AG08395 (cell line): ENCODE measurements at places on chromosomes 6 and 20.

DNA sequence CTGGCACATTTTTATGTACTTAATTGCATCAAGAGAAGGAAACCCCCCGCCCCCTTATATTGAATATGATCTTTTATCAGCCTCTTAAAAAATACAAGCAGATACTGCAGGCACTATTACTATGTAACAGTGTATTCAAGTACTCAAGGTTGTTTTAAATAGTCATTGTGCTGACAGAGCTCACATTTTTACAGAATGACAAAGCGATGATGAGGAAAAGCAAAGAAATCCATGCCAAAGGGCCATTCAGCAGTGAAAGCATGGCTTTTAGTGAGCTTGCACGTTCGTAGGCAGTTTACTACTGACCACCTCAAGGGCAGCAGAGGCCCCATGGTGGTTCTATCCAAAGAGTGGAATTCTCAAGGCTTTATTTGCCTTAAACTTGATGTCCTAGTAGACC lies 146.8 kb downstream of the RPS12 start:
- DNase-seq = peak; percentile 13

GRCh38 chr6:43629505-43630300 lies 639 bp upstream of the GTPBP2 start:
- DNase-seq = peak; percentile 99

DNA sequence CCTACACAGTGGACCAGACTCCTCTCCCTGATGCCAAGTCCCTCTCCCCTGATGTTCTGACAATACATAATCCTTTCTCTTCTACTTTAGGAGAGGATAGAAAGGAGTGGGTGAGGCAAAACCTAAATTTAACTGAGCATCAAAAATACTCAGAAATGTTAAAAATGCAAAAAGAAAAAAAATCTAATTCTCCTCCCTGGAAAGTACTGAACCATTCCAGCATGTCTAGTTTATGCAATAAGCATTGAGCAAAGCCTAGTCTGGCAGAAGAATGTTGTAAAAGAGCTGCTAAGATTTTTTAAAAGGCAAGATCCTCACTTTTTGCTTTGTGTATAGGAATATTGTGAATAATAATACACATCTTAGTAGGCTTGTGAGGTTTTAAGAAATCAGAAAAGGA lies 116.6 kb upstream of the STXBP5 start:
- peak; percentile 4 for DNase-seq

DNA sequence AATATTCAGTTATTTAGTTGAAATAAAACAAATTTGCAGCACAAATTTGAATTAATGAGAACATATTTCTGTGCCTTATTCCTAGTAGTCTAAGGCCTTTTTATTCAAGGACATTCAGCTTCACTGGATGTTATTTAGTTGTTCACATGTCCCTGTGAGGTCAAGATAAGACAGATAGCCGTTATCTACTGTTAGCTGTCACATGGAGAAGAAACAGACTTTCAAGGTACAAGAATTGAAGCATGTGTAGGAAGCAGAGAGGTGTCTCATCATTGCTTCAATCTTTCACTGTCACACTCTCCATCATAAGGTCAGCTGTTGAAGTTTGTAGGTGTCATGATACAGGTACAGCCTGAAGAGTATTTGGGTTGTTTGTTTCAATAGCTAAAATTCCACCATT lies 112.9 kb upstream of the JAG1 start:
- no peak for DNase-seq

GRCh38 chr6:6610031-6610591 lies 21.6 kb downstream of the LY86 start:
- DNase-seq = no peak

DNA sequence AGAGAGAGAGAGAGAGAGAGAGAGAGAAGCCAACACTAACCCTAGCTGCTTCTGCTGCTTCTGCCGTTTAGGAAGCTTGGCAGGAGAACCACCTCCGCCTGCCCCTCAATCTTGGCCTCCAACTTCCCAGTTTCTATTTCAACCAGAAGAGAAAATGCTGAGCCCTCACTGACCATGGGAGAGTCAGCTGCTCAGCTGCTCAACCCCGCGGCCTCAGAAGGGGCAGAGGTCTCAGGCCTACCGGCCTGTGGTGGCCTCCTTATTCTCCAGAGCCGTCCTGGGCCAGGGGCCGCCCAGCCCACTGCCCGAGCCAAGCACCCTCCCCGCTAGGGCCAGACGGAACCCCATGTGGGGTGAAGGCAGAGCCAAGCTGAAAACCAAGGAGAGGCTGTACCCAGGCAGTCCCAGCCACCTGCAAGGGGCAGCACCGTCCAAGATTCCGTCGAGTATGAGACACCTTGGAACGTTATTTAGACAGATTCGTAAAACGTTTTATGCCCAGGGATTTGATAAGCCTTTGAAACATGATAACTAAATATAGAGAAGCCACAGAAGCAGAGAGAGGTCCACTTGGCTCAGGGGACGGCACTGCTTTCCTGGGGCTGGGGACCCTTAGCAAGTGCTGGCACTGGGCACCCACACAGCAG lies 116.6 kb downstream of the DLL1 start:
- no peak for DNase-seq

GRCh38 chr20:41110930-41111577 lies 26.3 kb upstream of the PLCG1 start:
- no peak for DNase-seq

GRCh38 chr6:154427446-154427845 lies 70.8 kb upstream of the IPCEF1 start:
- no peak for DNase-seq

DNA sequence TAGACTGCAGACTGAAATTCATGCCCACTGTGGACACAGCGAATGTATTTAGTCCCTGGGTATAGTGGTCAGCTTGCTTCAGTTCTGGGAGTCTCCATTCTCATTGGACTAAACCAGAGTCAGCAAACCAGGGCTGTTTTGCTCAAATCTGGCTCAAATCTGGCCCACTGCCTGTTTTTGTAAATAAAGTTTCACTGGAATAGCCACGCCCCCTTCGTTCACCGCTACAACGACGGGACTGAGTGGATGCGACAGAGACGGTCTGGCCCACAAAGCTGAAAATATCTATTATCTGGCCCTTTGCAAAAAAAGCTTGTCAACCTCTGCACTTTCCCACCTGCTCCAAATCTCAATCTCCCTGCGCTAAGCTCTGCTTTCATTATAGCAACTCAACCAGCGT lies 135.4 kb downstream of the BMP7 start:
- DNase-seq = no peak

GRCh38 chr20:59705651-59706399 lies 101.5 kb downstream of the PHACTR3 start:
- no peak for DNase-seq

DNA sequence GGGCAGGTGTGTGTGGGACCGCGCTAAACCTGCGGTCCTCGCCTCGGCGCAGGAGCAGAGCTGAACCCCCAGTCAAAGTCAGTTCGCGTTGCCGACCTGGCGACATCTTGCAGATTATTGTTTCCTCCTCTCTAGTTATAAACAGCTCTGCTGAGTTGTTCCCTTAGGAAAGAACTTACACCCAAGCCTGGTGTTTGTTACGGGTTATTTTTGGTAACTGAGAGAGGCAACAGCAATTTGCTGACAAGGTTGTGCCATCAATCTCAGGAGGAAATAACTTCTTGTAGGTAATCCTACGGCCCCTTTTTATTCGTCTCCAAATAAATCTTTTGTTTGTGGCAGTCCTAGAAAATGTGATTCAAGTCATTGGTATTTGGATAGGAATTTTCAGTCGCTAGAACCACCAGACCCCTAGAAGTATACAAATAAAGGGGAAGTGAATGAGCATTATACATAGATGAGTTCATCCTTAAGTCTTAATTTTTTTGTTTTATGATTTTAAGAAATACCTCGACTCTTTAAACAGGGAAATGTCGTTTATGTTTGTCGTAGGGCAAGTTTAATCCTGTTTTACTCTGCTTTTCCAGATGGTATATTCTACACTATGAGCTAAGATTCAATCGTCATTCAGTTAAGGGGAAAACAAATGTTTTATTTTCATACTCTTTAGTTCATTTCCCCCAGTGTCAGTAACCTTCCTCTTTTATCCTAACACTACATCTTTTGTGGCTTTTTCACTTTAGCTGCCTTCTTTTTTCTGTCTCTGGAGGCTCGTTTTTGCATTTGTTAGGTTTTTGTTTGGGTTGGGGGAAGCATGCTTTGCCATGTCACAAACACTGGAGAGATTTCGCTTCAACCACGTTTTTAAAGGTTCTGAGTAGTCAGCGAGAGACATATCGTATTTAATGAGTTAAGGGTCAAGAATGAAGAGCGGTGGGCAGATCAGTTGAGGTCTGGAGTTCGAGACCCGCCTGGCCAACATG lies 1.2 kb downstream of the PM20D2 start:
- DNase-seq = peak; percentile 18

DNA sequence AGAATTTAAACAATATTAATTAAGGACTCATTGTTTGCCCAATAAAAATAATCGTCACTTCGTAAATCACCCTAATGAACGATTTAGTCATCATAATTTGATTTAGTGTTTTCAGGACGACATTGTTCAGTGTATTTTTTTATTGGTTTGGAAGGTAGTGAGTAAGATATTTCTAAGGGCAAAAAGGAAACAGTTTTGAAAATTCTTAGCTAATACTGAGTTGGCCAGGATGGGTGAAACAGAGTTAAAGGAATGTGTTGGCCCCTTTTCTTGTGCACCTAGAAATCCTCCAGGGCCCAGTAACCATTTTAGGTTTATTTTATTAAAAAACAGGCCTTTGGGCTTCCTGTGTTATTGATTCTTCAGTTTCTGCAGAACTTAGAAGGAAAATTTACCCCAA lies 25.3 kb downstream of the ANKS1A start:
- DNase-seq = peak; percentile 16

DNA sequence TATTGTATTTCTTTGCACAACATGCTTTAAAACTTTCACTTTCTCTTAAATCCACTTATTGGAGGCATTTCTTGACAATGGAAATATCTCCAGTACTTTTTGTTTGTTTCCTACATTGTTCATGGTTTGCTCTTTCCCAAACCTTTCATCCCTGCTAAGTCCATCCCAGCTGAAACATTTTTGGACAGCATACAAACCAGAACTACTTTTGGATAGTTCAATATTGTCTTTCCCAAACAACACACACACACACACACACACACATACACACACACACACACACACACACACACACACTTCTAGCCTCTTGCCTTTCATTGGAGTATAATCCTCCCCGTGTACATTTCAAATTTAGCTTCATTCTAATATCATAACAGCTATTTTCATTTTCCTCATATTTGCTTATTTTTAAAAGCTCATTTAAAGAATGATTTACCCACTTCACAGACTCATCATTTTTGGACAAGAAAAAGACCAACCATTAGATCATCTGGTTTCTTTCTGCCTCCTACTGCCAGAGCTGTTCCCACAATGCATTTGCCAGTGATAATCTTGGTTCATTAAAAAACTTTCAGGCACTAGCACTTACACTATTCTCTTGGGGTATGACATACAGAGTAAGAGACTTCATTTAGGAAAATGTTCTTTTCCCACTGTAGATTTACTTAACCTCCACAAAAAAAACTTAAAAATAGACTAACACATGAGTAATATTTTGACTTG lies 248.1 kb downstream of the CD109 start:
- no peak for DNase-seq

DNA sequence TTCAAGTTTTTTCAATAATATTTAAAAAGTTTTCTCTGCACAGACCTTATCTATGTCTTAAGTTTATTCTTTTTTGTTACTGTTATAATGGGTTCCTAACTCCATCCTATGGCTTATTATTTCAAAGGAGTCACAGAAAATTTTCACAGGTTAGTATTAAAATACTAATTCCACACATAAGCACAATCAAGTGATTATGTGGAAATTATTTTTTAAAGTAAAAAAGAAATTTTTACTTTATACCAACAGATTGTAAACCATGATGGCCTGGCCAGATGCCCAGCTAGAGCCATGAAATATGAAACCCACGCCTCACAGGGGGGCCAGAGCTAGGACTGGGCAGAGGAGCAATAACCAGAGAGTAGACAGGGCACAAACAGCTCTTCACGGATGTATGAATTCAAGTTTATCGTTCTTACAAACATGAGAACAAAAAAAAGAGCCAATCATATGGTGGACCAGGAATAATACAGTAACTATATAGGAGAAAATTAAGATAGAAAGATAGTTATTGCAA lies 34.0 kb downstream of the NUDT3 start:
- DNase-seq = peak; percentile 48

GRCh38 chr6:154538640-154539191 lies 28.2 kb upstream of the CNKSR3 start:
- no peak for DNase-seq

- DNase-seq = no peak
Observed at GRCh38 chr20:60966766-60967165, 285.3 kb upstream of the CDH4 start.

GRCh38 chr20:47042464-47042863 lies 147.8 kb downstream of the EYA2 start:
- DNase-seq = no peak

GRCh38 chr20:19775353-19776253 lies 17.5 kb downstream of the RIN2 start:
- peak; percentile 33 for DNase-seq

DNA sequence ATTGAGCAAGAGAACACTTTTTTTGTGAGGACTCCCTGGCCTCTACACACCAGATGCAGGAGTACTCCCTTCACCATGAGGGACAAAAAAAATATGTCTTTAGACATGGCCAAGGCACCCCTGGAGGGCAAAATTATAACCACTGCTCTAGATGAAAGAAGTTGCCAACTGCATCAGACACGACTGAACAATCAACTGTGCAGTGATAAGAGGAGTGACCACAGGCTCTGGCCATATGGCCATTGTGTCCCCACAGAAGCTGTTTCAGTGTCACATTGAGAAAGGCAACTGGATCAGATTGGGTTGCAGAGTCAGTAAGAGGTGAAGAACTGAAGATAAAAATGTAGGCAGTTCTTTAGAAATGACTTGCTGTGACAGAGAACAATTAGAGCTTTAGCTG lies 85.7 kb downstream of the C6orf118 start:
- no peak for DNase-seq

DNA sequence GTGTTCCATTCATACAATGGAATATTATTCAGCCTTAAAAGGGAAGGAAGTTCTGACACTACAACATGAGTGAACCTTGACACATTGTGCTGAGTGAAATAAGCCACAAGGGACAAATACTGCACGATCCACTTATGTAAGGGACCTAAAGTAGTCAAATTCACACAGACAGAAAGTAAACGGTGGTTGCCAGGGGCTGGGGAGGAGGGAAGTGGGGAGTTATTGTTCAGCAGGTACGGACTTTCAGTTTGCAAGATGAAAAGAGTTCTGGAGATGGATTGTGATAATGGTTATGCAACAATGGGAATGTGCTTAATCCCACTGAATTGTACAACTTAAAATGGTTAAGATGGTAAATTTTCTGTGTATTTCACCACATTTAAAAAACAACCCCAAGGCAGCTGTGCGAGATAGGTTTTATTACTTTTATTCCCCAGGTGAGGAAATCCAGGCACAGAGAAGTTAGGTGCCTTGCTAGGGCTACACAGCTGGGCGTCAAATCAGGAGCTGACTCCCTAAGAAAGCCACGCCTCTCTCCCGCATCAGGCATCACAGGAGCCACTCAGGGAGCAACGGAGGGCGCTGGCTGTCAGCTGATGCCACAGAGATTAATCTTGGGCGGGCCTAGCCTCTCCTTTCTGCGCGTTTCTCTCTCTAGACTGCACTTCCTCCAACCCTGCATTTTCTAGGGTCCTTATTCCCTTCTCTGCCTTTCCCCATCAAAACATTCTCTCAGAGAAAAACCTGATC lies 9.3 kb upstream of the TRAF3IP2 start:
- DNase-seq = no peak

GRCh38 chr6:45021676-45022075 lies 306.5 kb upstream of the RUNX2 start:
- DNase-seq = no peak

- no peak for DNase-seq
Observed at GRCh38 chr20:17628101-17628841, 53.8 kb downstream of the RRBP1 start.
